ENCODE measurements at places on chromosomes 3 and 15. TPM values are rescaled to one million over a fixed set of nuclear protein-coding genes. Genes with fewer than 3 reads are reported as not detected.
A peak's percentile ranks its signal among the peaks of the same experiment; 100 is the strongest.

Gene BCL2A1
- not detected for total RNA-seq

Gene ATG3
- total RNA-seq = 53.3 TPM

Gene GPR156
- total RNA-seq = 0.24 TPM

Gene GOLGA8G
- not detected for total RNA-seq

Gene C3orf85
- total RNA-seq = not detected

Gene CFAP161
- 1.4 TPM for total RNA-seq

Gene GNAT1
- not detected for total RNA-seq

Gene USP13
- total RNA-seq = 151 TPM

Gene LRTM1
- total RNA-seq = not detected

DNA sequence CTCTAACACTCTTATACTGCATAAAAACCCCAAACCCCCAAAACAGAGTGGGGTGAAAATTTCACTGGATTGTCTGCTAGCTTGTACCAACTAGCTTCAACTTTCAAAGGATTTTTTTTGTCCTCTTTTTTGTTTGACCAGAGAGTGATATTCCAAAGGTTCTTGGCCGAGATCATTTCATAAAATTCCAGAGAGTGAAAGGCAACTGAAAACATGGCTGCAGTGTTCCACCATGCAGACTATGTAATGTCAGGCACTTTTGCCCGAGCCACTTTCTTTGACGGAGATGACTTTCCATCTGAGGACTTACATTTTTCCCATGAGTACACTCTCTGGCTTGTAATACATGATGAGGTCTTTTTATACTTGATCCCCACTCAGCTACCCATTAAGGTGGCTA lies 107.5 kb downstream of the TIGIT start:
- H3K27me3 ChIP-seq = no peaks in the 10 kb centered on the region
- no peak for DNase-seq
- H3K4me3 ChIP-seq = no peak overlapping the region
- no peaks in the 10 kb centered on the region for H3K36me3 ChIP-seq
- H3K27ac ChIP-seq = peak overlapping the region; percentile 60

DNA sequence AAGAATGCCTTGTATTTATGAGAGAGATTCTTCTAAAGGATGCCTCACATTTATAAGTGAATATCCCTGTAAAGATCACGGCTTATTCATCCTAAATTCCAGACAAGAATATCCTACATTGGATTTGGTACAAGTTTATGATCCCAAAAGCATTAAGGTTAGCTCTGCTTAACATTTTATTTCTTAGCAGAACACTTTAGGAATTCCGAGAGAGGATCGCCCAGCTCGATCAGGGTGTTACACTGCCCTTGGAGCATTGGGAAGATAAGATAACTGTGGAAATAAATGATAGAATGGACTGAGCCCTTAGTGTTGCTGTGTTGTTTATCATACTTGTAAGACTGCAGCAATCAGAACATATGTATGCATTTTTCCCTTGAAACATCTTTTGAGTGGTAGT lies 223.0 kb upstream of the CDIN1 start:
- H3K4me3 ChIP-seq = no peak overlapping the region
- H3K4me1 ChIP-seq = peaks cover 21% of the 10 kb centered on the region
- H3K36me3 ChIP-seq = no peaks in the 10 kb centered on the region
- H3K27me3 ChIP-seq = no peaks in the 10 kb centered on the region
- no peak for DNase-seq

- H3K36me3 ChIP-seq = no peaks in the 10 kb centered on the region
- no peak overlapping the region for H3K4me3 ChIP-seq
Observed at GRCh38 chr3:102206511-102207031, 228.2 kb upstream of the ZPLD1 start.

- H3K4me3 ChIP-seq = no peak overlapping the region
- no peaks in the 10 kb centered on the region for H3K27me3 ChIP-seq
- peak; percentile 77 for DNase-seq
- peaks cover 19% of the 10 kb centered on the region for H3K36me3 ChIP-seq
Observed at GRCh38 chr3:126994661-126995245, 11.8 kb downstream of the PLXNA1 start.

DNA sequence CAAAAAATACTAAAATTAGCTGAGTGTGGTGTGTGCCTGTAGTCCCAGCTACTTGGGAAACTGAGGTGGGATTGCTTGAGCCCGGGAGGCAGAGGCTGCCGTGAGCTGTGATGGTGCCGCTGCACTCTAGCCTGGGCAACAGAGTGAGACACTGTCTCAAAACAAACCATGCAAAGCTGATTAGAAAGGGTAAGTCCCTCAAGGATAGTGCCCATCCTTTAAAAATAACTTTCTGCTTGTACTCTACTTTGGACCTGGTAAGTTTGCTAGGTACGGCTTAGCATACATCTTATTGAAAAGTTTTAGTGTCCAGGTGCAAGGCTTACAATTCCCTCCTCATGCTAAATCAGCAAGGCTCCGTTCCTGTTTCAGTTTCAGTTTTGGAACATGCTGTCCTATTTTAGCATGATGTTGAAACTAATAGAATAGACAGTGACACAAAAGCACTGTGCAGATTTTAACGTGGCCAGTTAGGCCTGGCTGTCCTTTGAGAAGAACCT lies 21.4 kb downstream of the FEM1B start:
- peak overlapping the region; percentile 8 for H3K4me3 ChIP-seq
- peaks cover 14% of the 10 kb centered on the region for H3K36me3 ChIP-seq
- H3K27ac ChIP-seq = peak overlapping the region; percentile 52

DNA sequence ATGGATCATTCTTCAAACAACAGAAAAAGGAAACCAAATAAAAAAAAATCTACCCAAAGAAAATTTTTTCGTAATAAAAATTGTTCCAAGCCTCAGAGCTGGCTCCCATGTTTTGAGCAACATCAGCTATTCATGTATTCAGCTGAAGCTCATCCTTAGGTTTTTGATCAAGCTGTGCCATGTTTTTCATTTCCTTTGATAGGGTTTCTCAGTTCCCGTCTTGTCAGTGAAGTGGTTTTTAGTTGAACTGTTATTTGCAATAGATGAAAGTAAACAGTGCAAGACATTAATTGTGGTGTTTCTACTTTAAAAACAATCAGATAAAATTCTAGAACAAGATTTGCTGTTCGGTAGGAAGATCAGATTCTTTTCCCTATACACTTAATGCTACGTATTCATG lies 55.4 kb upstream of the SPTSSB start:
- H3K27ac ChIP-seq = no peak overlapping the region
- H3K36me3 ChIP-seq = no peaks in the 10 kb centered on the region
- peaks cover 7% of the 10 kb centered on the region for H3K4me1 ChIP-seq
